ENCODE measurements at places on chromosomes 12 and 14.

GRCh38 chr14:67440513-67440912, 28.5 kb upstream of the PLEK2 start:
- no peak for DNase-seq

- no peak for DNase-seq
These were observed 35.3 kb upstream of the PPP1R13B start for GRCh38 chr14:103882503-103883262.

DNA sequence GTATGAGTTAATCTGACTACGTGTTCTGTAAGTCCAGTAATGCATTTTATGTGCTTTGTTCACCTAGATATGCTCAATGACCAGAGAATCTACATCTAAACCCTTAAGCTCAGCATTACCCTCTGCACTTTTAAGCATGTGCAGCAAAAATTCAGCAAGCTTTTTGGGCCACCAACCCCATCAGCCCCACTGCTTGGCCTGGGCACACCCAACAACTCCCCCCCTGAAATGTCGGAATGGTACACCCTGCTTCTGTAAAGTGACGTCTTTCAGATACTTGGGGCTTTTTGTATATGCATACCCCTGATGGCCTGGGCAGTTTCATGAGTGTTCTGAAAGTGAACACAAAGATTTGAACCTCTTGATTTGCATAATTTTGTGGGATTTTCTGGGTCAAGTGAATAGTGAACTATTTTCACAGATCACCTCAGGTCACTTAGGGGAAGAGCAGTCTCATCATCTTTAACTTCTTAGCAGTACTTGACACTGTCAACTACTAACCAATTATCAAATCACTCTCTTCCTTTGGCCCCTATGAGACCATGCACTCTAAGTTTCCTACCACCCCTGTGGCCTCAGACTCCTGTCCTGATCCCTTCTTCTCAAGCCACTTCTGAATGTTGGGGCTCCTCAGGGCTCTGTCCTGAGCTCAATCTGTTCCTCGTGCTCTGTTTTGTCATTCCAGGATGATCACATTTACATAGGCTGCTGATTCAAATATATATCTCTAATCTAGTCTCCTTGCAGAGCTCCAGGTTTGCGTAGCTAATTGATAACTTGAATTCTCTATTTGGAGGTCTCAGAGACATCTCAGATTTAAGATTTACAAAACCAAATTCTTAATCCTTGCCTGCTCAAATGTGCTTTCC, 36.3 kb upstream of the PPM1A start:
- DNase-seq, result no peak

GRCh38 chr12:85951823-85952222, 77.7 kb downstream of the NTS start:
- DNase-seq, result no peak

DNA sequence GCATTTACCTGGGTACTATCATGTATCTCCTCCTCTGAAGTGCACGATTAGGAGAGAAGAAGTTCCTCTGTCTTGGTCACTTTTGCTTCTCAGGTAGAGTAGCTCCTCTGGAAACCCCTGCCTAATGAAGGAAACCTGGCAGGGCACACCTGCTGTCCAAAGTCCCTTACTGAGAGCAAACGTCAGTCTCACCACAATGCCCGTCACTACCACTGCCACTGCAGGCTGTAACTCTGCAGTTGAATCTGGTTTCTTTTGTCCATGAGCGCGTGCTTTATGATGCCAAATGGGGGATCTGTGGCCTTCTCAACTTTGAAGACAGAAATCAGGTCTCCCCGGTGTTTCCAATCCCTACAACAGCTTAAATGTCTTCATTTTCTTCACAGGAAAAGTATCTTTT, 1068.6 kb downstream of the BCL11B start:
- DNase-seq, result no peak

DNA sequence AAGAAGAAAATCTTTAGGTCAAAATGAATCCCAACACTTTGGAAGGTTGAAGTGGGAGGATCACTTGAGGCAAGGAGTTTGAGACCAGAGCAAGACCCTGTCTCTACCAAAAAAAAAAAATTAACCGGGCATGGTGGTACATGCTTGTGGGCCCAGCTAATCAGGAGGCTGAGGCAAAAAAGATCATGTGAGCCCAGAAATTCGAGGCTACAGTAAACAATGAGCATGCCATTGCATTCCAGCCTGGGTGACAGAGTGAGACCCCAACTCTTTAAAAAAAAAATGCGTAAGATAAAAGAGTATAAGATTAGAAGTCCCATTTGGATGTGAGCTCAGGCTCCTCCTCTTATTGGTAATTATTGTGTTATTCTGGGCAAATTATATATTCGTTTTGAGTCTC, 30.8 kb upstream of the EVL start:
- no peak for DNase-seq

DNA sequence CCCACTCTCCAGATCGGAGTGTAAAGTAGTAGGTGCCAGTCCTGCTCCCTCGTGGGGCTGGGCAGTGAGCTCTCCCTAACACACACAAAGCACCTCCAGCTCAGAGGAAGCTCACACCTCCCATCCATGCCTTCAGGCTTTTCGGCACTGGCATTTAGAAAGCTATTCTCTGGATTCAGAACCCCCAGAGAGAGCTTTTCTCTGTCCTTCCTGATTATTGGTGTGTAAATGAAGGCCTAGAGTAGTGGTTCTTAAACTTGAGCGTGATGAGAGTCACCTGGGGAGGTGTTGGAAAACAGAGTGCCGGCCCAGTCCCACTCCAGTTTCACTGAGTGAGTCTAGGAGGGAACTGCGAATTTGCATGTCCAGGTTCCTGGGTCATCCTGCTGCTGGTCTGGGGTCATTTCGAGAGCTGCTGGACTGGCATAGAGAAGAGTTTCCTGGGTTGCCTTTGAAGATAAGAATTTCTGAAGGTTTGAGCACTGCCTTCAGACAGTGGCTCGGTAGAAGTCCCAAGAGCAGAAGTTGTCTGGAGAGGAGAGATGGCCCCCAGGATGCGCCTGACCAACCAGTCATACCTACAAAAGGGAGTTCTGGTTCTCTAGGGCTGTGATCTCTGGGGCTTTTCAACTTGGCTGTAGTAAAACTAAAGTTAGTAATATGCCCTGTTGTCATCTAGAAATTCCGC, 15.1 kb downstream of the CD9 start:
- no peak for DNase-seq

DNA sequence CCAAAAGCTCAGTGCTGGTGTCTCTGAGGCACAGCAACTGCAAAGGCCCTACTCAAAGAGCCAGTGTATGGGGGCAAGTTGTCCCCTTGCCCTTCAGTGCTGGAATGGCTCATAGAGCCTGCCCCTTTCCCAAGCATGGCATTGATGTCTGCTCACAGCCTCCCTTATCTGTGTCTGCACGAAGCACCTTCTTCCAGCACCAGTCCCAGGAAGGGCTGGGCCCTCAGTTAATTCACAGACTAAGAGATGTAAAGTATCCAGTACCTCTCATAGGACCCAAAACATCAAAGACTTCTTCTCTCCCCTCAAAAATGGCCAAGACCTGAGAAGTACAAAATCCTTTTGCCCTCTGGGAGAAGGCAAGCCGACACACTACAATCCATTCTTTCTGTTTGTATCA, 1.6 kb upstream of the CMAS start:
- no peak for DNase-seq

DNA sequence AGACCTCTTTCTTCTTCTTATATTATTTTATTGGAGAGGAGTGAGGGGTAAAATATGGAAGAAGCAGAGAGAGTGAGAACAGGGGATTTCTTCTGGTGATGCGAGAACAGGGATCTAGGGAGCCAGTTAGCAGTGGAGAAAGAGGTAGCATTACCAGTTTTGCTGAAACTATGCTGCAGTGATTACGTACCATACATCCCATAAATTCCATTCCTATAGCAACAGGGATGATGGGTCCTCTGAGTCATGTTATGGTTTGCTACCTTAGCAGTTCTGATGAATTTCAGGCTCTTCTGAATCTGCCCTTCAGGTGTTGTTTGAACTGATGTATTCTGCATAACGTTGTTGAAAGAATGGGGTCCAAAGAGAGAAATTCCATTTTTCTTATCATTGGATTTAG, 625.4 kb upstream of the LRFN5 start:
- no peak for DNase-seq

DNA sequence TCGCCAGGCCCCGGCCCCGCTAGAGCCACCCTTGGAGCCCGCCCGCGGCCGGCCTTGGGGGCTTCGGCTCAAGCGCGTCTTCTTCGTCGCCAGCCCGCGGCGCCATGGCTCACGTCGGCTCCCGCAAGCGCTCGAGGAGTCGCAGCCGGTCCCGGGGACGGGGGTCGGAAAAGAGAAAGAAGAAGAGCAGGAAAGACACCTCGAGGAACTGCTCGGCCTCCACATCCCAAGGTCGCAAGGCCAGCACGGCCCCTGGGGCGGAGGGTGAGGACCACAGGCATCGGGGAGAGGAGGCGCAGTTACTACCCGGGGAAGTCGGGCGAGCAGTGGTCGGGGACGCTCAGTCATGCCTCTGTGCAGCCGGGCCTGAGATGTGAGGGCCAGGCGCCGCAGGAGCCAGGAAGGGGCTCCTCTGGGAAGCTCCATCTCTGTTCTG, 573 bp downstream of the ARL6IP4 start:
- no peak for DNase-seq

DNA sequence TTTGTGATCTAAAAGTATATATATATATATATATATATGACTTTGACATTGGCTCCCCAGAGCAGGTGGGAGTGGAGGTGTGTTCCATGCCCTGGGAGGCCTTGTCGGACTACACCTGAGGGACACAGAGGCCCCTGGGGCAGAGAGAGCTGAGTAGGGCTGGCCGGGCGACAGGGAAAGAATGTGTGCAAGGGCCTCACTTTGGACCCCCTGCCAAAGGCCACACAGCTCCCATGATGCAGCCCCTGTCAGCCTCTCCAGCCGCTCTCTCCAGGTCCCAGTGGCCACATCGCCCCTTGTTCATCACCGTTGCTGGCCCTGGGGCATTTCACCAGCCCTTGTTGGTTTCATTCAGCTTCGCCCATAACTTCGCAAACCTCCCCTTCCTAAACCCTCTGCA, 123.9 kb downstream of the BCL11B start:
- no peak for DNase-seq

GRCh38 chr14:59244581-59244980, 56.1 kb downstream of the DAAM1 start:
- DNase-seq, result no peak

DNA sequence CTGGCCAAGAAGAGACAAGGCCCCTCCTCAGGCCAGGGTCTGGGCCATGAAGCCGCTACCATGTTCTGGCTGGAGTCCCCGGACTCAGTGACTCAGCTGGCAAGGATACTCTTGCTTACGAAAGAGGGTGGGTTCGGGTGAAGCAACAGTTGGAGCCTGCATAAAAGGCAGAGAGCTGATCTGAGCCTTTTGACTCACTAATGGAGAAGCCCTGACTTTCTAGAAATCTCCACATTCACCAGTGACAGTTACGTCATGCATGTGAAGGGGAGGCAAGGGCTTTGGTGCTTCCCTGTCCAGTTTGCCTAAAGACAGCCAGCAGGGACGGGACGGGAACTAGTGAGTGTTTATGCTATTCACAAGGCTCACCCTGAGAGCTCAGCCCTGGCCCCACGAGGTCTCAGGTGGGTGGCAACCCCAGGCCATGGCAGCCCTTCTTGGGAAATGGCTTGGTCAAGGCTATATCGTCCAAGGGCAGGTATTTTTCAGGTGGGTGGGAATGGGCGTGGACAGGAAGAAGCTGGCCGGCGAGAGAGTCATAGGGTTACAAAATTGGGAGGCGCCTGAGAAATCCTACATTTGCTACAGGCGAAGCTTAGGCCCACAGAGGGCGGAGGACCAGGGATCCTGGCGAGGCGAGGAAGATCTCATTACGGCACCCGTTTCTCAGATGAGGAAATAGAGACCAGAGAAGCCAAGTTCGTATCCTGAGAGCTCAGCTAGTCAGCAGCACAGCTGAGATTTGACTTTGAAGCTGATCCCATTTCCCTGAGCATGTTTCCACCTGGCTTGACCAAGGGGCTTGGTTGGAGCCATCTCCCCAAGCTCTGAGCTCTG, 314.6 kb downstream of the BCL11B start:
- DNase-seq, result no peak

DNA sequence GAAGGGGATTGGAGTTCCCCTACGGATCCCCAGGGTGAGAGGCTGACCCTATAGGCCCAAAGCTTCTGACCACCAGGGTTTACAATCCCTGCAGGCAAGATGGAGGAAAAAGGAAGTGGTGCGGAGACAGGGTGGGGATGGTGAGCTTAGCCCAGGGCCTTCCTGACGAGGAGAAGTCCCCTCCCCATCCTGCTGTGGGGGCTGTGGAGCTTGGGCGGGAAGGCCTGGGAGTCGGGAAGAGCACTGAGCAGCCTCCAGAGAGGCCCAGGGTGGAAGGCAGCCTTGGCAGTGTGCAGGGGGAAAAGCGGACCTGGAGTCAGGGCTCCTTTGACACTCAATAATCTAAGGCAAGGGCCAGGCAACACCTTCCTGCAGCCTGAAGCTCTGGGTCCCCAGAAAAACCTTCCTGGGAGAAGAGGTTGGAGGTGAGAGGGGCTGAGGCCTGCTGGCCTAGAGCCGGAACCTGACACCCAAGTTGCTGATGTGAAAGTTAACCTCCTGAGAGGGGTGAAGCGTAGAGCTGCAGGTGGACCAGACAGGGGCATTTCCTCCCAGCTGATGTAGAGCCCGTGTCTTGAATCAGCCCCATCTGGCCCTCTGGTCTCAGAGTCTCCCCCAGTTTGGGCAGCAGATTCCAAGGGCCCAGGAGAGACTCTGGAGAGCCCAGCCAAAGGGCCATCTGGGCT, 6.0 kb downstream of the HDAC7 start:
- DNase-seq, result no peak

GRCh38 chr12:148676-149416, 65.1 kb downstream of the SLC6A12 start:
- no peak for DNase-seq

DNA sequence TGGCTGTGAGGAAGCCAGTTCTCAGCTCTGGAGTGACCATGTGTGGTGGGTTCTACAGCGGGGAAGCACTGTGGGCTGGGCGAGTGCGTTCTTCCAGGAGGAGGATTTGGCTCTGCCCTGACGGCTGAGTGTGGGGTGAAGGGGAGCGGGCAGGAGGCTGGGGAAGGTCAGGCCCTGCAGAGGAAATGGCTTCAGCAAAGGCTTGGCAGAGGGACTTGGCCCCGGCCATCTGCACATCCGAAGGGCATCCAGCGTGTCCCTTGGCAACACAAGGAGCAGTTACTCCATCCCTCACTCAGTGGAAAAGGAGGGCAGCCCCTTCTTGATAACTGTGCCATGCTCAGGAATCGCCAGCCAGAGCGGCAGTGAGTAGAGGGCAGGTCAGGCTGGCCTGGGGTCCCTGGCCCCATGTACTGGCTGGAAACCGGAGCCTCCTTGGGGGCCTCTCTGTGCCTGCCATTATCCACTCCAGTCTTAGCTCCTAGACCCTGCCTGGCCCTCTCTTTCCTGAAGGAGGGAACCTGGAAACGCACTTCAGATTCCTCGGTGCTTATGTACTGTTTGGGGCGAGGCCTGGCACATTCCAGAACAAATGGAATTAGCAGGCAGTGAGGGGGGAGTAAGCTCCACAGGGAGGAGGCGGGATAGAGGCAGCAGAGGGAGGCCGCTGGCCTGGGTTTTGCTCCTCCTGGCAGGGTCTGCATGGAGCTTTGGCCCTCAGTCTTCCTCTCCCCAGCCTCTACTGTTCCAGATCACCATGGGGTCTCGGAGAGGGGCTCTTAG, 133.6 kb upstream of the NCOR2 start:
- DNase-seq, result peak; percentile 76

All from lower lobe of right lung (tissue), 2 donors.